ENCODE measurements at places on chromosomes 16 and 17. TPM values are rescaled to one million over a fixed set of nuclear protein-coding genes. Genes with fewer than 3 reads are reported as not detected.

Gene KPNB1
- 718 TPM for total RNA-seq

Gene KIF19
- total RNA-seq: 0.13 TPM

Gene C16orf54
- 21.3 TPM for total RNA-seq

Gene C16orf92
- total RNA-seq: not detected

Gene CDH8
- total RNA-seq: not detected

Gene ABCC12
- total RNA-seq: not detected

Gene CA7
- 0.39 TPM for total RNA-seq

Gene NRN1L
- 0.76 TPM for total RNA-seq

Gene MYH13
- not detected for total RNA-seq

Gene VWA3A
- 0.10 TPM for total RNA-seq

Gene INCA1
- 0.37 TPM for total RNA-seq

Gene CCNF
- total RNA-seq: 46.7 TPM

Gene ITGAD
- total RNA-seq: not detected

Gene TBC1D28
- not detected for total RNA-seq

Gene CD7
- total RNA-seq: 454 TPM

Gene PHOSPHO1
- not detected for total RNA-seq

Gene SBK1
- 0.80 TPM for total RNA-seq

Gene KRTAP9-9
- not detected for total RNA-seq

Gene NPIPA5
- total RNA-seq: 16.5 TPM

Gene UNC119
- 63.3 TPM for total RNA-seq

Gene SOX9
- total RNA-seq: not detected

Gene KREMEN2
- total RNA-seq: 0.18 TPM

Gene CDRT15
- total RNA-seq: not detected

Gene MYL4
- not detected for total RNA-seq

Gene ITGAL
- 287 TPM for total RNA-seq

Gene CACNG1
- not detected for total RNA-seq

Gene PLLP
- total RNA-seq: 0.26 TPM

Gene TM4SF5
- not detected for total RNA-seq

Gene IRX6
- total RNA-seq: not detected

Gene RRAD
- 0.83 TPM for total RNA-seq
